ENCODE measurements at places on chromosomes 6 and 20.

- DNase-seq: no peak
These were observed 30.8 kb downstream of the NHSL1 start for GRCh38 chr6:138468320-138469015.

GRCh38 chr6:47810885-47811284 is 29.1 kb downstream of the OPN5 start:
- no peak for DNase-seq

DNA sequence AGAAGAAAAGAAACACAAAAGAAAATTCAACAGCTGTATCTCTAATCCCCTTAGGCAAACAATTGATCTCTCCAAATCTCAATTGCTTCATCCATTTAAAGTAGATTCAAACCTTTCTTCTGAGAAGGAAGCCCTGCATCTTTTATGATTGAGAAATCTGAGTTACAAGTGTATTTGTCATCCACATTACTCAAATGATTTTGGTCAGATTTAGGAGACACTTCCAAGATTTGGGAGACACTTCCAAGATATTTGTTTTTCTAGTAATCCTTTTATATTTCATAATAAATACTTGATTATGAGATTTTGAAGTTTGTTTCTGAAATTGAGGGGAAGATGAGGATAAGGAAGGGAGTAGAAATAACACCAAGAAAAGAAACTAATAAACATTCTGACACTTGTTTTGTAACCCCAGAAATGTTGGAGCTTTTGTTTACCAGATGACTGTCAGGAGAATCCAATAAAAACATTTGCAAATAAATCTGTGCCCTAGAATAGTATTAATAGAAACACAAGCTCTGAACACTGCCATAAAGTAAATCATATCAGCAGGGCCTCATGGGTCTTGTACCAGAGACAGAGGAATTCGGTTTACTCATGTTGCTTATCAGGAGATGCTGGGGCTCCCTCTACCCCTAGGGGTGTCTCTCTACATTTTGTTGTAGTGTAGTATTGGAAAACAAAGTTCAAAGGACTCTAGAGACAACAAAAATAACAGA is 314.3 kb upstream of the NT5E start:
- no peak for DNase-seq

GRCh38 chr6:138610816-138611215 is 111.5 kb upstream of the NHSL1 start:
- no peak for DNase-seq

GRCh38 chr6:29941471-29941870 is 861 bp upstream of the HLA-A start:
- no peak for DNase-seq

- no peak for DNase-seq
These were observed 390.8 kb upstream of the HS3ST5 start for GRCh38 chr6:114733596-114733995.

GRCh38 chr6:113649276-113649675 is 207.9 kb upstream of the MARCKS start:
- no peak for DNase-seq

GRCh38 chr6:1335367-1336037 is 23.6 kb downstream of the FOXQ1 start:
- DNase-seq: peak; percentile 92

DNA sequence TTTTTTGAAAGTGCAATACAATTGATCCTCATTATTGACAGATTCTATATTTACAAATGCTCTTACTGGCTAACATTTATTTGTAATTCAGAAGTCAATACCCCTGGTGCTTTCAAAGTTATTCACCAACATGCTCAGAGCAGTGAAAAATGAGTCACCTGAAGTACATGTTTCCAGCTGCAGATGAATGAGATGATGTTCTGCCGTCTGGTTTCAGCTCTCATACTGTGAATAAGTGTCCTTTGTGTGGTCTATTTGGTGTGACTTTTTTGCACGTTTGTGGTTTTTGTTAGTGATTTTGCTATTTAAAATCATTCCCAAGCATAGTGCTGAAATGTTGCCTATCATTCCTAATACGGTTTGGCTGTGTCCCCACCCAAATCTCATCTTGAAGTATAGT is 22.3 kb upstream of the EYA4 start:
- no peak for DNase-seq

DNA sequence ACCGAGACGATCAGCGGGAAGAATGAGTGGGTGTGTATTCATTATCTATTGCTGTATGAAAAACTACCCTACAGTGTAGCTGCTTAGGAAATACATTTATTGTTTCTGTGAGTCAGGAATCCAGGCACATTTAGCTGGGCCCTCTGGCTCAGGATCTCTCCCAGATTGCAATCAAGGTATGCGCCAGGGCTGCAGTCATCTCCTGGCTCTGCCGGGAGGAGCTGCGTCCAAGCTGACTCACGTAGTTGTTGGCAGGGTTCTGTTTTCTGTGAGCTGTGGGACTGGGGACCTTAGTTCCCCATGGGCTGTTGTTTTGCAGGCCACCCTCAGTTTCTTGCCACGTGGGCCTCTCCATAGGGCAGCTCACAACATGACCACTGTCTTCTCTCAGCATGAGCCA is 68.2 kb upstream of the FUCA2 start:
- DNase-seq: no peak

GRCh38 chr6:2230659-2231277 is 14.6 kb downstream of the GMDS start:
- DNase-seq: no peak

- no peak for DNase-seq
These were observed 181.9 kb downstream of the GMDS start for GRCh38 chr6:2063547-2063946.

DNA sequence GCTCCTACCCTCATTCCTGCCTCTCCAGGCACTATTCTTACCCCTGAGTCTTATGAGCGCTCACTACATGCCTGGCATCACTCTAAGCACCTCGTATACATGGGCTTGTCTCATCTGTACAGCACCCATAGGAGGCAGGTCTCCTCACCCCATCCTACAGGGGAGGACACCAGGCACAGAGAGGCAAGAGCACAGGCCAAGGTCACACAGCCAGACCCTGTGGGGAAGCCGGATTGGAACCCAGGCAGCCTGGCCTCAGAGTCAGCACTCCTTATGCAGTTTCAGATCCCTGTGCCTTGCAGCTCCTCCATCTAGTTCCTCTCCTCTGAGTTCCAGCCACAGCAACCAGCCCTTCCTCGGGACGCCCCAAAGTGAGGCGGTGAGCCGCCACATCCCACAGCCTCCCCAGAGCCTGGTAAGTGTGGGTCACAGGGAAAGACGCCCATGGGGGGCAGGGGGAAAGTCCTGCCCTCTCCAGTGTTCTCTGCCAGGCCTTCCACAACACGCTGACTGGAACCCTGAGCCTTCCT is 103.3 kb downstream of the NFATC2 start:
- DNase-seq: no peak

- no peak for DNase-seq
These were observed 107.0 kb downstream of the ESR1 start for GRCh38 chr6:151914484-151914883.

DNA sequence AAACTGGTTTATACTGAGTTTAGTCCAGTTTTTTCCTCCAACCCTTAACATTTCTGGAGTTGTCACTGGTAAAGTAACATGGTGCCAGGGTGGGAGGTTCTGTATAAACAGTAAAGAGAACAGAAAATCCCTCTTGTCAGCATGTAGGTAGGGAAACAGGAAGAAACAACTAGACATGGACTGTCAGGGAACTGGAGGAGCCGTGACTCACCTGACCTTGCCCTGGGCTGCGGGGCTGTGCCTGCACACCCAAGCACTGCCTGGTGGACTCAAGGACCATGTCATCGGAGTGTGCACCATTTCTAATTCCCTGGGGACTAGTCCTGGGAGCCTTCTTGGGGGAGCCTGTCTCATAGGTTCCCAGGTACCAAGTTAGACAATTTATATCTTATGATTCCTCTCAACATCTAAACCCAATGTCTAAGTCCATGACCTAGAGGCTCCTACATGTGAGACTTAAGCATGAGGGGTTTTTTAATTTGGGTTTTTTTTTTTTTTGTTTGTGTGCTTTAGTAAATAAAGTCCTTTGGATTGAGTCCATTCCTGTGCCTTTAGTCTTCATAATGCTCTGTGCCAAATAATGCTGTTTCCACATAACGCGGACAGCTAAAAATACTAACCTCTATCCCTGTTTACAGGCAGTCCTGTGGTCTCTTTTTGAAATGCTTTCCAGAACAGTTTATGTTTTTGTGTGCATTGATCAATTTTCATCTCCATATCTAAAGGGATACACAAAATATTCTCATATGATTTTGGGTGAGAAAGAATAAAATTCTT is 136.9 kb upstream of the SUPT3H start:
- no peak for DNase-seq

- no peak for DNase-seq
These were observed 28.6 kb upstream of the DLGAP4 start for GRCh38 chr20:36277546-36277945.

GRCh38 chr20:59945731-59946130 is 5.5 kb downstream of the FAM217B start:
- no peak for DNase-seq

DNA sequence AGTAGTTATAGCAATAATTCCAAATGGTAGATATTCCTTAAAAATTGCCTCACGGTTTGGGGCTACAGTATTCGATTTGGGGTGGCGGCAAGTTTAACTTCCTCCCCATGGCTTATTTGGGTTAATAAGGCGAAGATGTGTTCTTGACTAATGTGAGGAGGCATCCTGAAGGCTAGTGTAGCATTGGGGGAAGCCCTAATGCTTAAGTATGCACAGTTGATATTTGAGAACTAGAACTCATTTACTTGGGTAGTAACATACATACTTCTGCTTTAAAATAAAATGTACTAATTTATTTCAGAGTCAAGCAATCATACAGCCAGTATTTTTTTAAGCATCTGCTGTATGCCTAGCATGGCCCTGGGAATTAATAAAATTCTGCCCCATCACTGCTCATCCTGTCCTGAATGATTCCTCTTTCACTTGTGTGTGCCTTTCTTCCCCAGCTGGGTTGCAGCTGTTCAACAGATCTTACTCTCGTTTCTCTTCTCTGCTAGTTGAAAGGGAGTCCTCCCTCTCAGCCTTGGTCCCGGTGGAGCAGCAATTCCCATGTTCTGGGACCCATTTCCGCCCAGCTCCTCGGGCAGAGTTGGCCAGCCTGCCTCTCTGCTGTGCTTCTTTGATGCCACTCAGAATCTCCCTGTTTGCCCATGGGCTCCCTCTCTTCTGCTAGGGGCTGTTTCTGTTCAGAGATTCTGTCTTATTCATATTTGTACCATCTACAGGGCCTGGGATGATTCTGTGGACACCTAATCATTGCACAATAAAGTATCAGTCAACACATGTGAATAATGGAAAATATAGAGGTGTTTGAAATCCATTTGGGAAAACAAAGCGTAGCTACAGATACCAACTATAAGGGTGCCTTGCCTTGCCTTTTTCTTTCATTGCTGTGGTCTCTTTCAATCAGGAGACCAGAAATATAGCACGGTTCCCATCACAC is 104.8 kb downstream of the ARID1B start:
- DNase-seq: no peak

GRCh38 chr6:144007478-144008119 is 460 bp downstream of the PLAGL1 start:
- DNase-seq: no peak

DNA sequence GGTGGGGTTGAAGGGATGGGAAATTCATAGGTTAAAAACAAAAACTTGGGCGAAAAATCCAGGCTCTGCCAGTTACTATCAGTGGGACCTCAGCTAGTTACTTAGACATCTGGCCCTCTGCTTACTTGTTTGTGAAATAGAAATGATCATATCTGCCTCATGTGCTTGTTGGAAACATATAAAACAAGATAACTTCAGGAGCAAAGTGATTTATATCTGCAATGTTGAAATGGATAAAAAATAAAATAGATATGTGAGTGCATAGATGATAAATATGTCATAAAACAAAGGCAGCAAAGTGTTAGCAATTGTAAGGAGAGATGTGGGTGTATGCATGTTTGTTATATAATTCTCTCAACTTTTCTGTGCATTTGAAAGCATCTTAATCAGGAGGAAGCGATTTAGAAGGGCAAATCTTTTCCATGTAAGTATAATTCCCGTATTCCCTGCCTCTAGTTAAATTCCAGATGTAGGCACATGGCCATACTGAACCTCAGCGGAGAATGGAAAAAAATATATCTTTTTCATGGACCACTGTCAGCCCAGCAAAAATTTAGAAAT is 579.0 kb upstream of the FLRT3 start:
- DNase-seq: no peak

DNA sequence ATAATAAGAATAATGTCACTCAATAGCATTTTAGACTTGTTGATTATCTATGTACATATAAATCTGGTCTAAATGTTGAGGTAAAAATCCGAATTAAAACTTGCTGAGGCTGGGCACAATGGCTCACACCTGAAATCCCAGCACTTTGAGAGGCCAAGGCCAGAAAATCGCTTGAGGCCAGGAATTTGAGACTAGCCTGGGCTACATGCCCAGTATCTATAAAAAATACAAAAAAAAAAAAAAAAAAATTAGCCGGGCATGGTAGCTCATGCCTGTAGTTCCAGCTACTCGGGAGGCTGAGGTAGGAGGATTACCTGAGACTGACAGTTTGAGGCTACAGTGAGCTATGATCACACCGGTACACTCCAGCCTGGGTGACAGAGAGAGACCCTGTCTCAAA is 34.2 kb upstream of the SUPT3H start:
- no peak for DNase-seq

- no peak for DNase-seq
These were observed 1.4 kb upstream of the ARMC12 start for GRCh38 chr6:35735452-35735851.

DNA sequence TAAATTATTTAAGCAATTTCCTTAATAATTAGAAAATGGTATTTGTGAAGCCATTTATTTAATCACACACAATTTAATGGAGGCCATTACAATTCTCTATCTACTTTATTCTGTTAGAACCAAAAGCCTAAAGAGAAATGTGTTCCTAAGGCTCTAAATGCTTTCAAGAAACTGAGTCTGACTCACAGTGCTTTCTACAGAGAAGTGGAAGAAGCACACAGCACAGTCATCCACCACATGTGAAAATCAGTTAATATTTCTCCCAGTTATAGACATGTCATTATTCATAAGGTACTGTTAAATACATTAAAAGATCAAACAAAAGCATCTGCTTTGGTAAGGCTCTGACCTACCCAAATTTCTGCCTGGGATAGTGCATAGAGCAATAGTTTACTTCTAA is 214.4 kb downstream of the ALDH8A1 start:
- DNase-seq: no peak
